ENCODE measurements at places on chromosomes 5 and 9. TPM values are rescaled to one million over a fixed set of nuclear protein-coding genes. Genes with fewer than 3 reads are reported as not detected.

DNA sequence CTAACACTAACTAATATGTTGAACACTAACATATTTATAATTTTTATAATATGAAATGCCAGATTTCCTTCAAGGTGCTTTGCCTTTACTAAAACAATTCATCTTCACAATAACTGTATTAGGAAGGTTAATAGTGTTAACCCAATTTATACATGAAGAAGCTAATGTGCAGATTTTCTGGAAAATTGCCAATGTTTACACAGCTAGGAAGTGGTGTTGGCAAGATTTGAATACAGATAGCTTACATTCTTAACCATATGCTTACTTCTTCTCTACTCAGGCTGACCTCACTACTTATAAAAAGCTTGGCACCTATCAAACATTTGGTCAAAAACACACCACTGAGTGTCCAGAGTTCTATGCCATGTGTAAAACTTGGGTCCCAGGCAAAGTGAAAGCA, 445.4 kb upstream of the ITGA1 start:
- H3K4me1 ChIP-seq: no peaks in the 10 kb centered on the region
- no peaks in the 10 kb centered on the region for H3K27me3 ChIP-seq
- DNase-seq: no peak
- H3K27ac ChIP-seq: no peak overlapping the region

CDX1 gene
- total RNA-seq: not detected

DNA sequence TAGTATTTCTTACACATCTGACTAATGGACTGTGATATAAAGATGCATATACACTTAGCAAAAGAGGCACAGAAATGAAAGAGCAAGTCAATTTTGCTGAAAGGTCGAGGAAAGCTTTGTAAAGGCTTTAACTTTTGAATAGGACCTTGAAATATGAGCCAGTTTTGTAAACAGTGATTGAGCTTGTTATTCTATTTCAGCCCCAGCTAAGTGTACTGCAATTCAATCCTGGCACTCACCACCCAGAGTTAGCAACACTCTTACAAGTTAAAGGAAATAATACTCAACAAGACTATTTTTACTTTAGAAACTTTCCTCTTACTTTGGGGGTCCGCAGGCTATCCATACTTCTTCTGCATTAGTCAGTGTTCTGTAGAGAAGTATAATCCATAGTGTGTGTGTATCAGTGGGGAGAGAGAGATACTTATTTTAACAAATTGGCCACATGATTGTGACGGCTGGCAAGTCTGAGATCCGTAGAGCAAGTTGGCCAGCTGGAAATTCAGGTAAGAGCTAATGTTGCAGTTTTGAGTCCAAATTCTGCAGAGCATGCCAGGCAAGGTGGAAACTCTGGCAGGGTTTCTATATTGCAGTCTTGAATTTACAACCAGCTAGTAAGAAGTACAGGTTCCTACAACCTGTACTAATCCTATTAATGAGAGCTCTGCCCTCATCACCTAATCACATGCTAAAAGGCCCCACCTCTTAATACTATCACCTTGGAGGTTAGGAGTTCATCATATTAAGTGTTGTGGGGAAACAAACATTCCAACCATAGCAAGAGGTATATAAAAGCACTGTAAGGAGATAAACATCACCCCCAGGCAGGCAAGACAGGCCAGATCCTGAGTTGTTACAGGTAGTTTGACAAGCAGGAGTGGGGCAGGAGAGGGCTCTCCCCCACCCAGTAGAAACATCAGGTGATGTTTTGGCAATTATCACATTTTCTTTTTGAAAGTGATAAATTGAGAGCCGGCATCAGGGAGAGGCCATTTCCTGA, 33.6 kb downstream of the IL7R start:
- H3K27me3 ChIP-seq: no peaks in the 10 kb centered on the region
- DNase-seq: no peak
- H3K4me3 ChIP-seq: no peak overlapping the region

DNA sequence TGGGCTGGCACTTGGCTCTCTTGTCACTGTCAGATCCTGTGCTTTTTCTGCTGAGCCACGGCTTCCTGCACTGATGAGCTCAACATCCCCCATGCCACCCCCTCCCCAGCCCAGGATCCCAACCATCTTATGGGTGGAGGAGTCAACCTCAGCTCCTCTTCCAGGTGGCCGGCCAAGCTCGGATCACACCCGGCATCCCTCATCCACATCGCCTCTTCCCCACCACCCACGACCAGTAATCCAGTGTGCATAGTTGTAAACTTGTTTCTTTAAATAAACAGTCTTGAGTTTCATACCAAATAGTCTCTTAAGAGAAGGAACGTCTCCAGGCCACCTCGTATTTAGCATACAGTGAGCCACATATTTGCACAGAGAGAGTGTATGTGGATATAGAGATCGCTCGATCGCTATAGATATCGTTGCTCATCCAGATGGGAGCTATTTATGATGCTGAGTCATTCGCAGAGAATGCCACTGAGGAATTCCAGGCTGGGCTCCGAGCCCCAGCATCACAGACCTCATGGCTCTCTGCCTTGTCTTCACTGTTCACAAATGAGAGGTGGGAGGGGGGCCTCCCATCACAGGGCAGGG, 61.8 kb upstream of the CPLX2 start:
- no peak for DNase-seq
- H3K27me3 ChIP-seq: peaks cover 68% of the 10 kb centered on the region
- H3K27ac ChIP-seq: no peak overlapping the region
- H3K4me1 ChIP-seq: no peaks in the 10 kb centered on the region
- peaks cover 6% of the 10 kb centered on the region for H3K36me3 ChIP-seq

DNA sequence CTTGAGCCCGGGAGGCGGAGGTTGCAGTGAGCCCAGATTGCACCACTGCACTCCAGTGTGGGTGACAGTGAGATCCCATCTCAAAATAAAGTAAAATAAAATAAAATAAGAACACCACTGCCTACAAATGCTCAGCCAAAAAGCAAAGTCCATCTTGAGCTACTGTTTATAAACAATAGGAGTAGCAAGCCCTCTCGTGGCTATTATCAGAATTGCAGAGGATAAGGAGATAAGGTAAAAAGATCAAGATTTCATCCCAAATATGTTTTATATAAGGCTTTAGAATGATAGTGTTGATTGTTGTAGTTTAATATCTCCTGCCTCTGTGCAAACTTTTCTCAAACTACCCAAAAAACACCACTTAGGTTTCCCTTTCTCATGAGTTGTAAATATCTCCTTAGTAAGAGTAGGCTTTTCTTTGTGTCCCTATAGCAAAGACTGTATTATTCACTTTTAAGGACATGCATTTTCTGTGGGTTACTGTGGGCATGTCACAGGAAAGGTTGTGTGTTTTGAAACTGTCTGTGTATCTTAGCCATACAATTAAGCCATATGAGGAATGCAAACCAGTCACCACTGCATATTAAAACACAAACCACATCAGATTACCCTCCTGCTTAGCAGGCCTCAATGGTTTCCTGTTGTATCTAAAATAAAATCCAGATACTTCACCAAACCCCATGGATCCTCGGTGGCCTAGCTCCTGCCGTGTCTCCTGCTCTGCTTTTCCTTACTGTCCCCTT, 31.8 kb upstream of the CKS2 start:
- peaks cover 3% of the 10 kb centered on the region for H3K36me3 ChIP-seq
- H3K4me3 ChIP-seq: no peak overlapping the region
- H3K4me1 ChIP-seq: peaks cover 18% of the 10 kb centered on the region

GRCh38 chr9:3809724-3810123, 283.9 kb upstream of the RFX3 start:
- no peak overlapping the region for H3K4me3 ChIP-seq
- DNase-seq: no peak
- peaks cover 2% of the 10 kb centered on the region for H3K36me3 ChIP-seq
- no peaks in the 10 kb centered on the region for H3K4me1 ChIP-seq

GRCh38 chr9:93087971-93088655, 7.9 kb upstream of the CARD19 start:
- peaks cover 28% of the 10 kb centered on the region for H3K4me1 ChIP-seq
- H3K4me3 ChIP-seq: no peak overlapping the region
- no peak for DNase-seq

EQTN gene
- not detected for total RNA-seq

DNA sequence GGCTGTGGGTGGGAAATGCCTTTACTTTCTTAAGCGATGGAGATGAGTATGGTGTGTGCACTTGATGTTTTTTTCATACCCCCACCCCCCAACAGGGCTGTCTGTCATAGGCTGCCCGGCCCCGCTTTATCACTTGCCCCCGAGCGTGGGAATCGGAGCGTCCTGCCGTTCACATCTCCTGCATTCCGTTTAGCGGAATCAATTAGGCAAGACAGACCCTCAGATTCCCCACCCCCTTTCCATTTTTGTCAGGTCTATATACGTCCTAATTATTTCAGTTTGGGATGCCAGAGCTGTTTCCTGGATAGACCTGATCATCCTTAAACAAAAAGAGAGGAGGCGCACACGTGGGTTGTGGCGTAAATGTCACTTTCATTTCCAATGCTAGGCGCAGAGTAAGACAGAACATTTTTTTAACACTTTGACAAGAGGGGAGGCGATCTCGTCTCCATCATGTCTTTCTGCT, 217.2 kb downstream of the MEF2C start:
- H3K36me3 ChIP-seq: no peaks in the 10 kb centered on the region
- peak overlapping the region; percentile 22 for H3K4me3 ChIP-seq
- peaks cover 87% of the 10 kb centered on the region for H3K27me3 ChIP-seq
- peaks cover 19% of the 10 kb centered on the region for H3K4me1 ChIP-seq
- no peak for DNase-seq

- H3K4me3 ChIP-seq: peak overlapping the region; percentile 95
- peaks cover 28% of the 10 kb centered on the region for H3K4me1 ChIP-seq
- peak overlapping the region; percentile 82 for H3K27ac ChIP-seq
- no peaks in the 10 kb centered on the region for H3K27me3 ChIP-seq
Measured at GRCh38 chr5:81749561-81750307, 1.2 kb downstream of the SSBP2 start.

DNA sequence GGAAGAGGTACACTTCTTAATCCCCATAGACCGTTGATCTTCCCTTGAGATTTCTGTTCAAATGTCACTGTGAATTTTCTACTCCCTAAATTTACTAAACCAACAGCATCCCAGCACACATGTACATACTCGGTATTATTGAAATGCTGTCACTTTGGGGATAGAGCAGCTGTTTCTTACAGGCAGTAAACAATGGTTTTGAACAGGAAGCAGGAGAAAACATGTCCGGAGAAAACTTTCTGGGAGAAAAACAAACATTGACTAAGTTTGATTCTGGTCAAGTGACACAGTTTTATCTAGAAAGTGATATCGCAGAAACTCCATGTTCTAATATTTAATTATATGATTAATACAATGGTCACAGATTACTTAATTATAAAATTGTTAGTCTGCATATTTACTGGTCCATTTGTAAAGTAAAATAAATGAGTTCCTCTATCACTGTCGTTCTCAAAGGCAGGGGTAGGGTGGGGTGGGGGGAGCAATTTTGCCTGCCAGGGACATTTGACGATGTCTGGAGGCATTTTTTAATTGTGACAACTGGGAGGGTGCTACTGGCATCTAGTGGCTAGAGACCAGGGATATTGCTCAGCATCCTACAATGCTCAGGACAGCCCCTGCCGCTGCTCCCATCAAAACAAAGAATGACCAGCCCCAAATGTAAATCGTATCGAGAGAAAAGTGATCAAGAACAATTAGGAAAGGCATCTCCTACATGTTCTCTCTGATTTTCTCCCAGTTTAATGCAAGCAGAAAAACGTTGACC, 12.2 kb downstream of the TAS2R1 start:
- H3K4me1 ChIP-seq: no peaks in the 10 kb centered on the region
- DNase-seq: no peak
- no peak overlapping the region for H3K27ac ChIP-seq
- no peaks in the 10 kb centered on the region for H3K36me3 ChIP-seq

DNA sequence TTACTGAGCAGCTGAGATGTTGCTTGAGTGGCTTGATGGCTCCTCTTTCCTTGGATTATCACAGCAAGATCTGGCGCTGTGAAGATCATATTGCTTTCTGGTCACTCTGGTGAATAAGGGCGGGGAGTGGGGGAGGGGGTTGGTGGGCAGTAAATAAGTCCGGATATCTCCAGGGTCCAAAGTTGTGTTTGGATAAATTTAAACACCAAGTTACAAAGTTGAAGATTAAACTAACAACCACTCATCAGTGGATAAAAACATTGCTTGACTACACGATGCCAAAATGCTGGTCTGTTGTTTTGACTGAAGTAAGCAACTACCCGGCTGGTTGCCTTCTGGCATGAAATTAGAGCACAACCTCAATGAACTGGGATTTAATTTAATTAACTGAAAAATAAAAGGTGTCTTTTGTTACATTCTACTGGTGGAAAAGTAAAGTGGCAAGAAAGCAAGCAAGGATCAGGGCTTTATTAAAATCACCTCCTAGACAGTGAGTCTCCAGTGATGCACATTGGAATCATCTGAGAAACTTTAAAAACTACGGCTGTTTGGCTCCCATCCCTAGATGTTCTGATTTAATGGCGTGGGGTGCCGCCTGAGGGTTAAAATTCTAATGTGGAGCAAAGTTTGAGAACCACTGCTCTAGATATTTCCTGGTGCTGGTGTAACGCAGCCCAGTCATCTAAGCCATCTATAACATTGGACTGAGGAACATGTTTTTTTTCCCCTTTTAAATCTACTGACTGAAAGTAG, 86.7 kb upstream of the AGXT2 start:
- DNase-seq: no peak
- H3K36me3 ChIP-seq: no peaks in the 10 kb centered on the region
- H3K4me1 ChIP-seq: peaks cover 19% of the 10 kb centered on the region
- peaks cover 39% of the 10 kb centered on the region for H3K27me3 ChIP-seq
- no peak overlapping the region for H3K27ac ChIP-seq
- no peak overlapping the region for H3K4me3 ChIP-seq

GRCh38 chr5:169263591-169263990, 37.3 kb downstream of the SLIT3 start:
- H3K4me3 ChIP-seq: no peak overlapping the region
- DNase-seq: no peak
- H3K27ac ChIP-seq: no peak overlapping the region
- H3K4me1 ChIP-seq: no peaks in the 10 kb centered on the region

- peaks cover 14% of the 10 kb centered on the region for H3K27me3 ChIP-seq
- no peak overlapping the region for H3K27ac ChIP-seq
- peaks cover 2% of the 10 kb centered on the region for H3K4me1 ChIP-seq
- no peaks in the 10 kb centered on the region for H3K36me3 ChIP-seq
- no peak overlapping the region for H3K4me3 ChIP-seq
Measured at GRCh38 chr9:134629586-134630392, 11.8 kb upstream of the COL5A1 start.

DNA sequence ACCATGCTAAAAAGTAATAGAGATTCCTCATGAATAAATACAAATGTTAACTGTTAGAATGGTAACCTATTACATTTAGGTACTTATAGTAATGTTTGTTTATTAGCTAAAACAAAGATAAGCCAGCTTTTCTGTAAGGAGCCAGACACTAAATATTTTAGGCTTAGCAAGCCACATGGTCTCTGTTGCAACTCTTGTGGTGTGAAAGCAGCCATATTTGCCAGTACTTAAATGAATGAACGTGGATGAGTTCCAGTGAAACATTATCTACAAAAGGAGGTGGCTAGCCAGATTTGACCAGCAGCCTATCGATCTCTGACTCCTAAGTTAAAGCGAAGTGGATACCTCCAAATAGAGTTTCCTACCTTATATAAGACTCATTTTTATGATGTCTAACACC, 331.6 kb downstream of the CDH12 start:
- H3K27ac ChIP-seq: no peak overlapping the region
